ENCODE measurements at places on chromosomes 5 and 9.

DNA sequence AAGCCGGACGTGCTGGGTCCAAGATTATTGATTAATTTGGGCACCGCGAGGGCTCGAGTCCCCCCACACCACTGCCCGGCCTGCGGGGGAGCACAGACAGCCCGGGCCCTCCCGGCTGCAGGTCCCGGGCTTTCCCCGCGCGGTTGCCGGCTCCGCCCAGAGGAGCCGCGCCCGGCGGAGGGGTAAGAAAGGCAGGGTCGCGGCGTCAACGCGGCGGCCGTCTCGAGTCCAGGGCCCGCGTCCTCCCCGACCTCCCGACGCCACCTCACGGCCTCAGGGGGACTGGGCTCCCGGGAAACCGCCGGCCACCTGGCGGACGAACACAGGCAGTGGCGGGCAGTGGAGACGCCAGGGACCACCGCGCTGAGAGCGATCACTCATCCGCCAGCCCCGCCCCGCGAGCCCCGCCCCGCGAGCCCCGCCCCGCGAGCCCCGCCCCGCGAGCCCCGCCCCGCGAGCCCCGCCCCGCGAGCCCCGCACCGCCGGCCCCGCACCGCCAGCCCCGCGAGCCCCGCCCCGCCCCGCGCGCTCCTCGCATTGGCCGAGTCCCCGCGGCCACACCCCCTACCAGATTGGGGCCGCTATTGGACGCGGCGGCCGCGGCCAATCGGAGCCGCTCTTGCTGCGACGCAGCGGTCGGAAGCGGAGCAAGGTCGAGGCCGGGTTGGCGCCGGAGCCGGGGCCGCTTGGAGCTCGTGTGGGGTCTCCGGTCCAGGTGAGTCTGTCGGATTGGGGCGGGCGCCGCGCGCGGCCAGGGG, at the start of gene MRPL41:
Gene MRPL41, plus strand, starts transcription at position 616 of the 758 bp plus-strand sequence. CDS start 203 bp downstream, outside the sequence.
- peak; percentile 86 for DNase-seq

GRCh38 chr9:131640438-131641137, 95.3 kb downstream of the PRRT1B start:
- DNase-seq = peak; percentile 69

DNA sequence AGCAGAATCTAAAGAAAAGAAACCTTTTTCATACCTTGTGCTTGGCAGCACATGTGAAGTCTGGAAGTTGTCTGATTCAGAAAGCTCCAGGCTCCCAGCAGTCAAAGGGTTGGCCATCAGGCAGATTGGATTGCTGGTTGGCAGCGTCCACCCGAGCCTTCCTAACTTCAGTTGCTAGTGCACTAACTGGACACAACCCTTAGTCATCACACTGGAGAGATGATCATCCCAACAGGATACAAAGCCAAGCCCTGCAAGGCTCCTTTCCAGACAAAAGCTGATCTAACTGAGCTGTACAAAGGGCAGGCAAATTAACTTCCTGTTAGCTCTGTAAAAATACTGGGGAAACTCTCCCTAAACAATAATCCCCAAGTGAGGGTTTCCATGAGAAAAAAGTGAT, 185.6 kb downstream of the SNX18 start:
- DNase-seq = peak; percentile 68

DNA sequence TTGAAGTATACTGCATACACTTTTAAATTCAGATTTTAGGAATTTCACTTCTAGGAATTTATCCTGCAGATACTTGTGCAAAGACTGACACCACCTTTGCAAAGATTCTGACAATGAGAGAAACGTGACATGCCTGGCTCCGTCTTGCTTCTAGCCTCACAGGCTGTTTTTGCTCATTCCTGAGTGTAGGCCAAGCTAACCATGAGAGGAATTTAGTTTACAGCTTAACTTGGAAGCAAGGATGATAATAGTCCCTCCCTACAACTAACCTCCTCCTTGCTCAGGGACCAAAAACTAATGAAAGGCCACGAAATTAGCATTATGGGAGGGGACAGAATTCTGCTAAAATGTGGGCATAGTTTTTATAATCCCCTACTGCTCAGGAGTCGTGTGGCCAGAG, 31.1 kb downstream of the C5orf22 start:
- peak; percentile 20 for DNase-seq

GRCh38 chr9:28781481-28781880, 1208.2 kb upstream of the C9orf72 start:
- no peak for DNase-seq

GRCh38 chr5:31688515-31689092, 49.7 kb downstream of the PDZD2 start:
- no peak for DNase-seq

GRCh38 chr9:83284746-83285145, 221.8 kb upstream of the RASEF start:
- no peak for DNase-seq

GRCh38 chr5:177458912-177459350, 12.3 kb downstream of the PRR7 start:
- peak; percentile 36 for DNase-seq

- DNase-seq = no peak
These were observed 351.2 kb upstream of the C9orf72 start for GRCh38 chr9:27924502-27924901.

DNA sequence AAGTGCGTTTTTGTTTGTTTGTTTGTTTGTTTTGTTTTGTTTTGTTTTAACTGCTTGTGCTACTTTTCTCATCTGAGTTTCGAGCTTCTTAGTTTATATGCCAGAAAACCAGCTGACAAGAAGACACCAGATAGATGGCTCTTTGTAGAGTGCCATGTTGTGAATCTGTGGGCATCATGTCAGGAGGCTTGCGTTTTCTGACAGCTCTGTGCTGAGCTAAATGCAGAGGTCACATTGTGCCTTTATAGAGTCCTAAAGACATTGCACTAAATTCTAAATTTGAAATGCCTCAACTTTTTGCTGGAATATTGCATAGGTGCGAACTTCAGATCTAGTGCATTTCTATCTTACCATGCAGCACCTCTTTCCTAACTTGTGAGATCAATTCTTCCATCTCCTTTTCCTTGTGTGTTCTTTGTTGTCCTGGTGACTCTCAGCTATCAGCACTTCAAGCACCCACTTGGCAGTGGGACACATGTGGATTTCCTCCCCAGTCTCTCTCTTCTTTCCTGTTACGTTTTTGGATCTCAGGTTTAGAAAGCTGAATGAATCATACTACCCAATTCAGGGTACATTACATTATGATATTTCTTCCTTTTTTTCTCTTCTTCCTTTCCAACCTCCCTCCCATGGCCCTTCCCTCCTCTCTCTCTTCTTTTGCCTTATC, 379.0 kb upstream of the RPS23 start:
- DNase-seq = no peak

GRCh38 chr5:11642438-11642837, 261.8 kb downstream of the CTNND2 start:
- DNase-seq = no peak

DNA sequence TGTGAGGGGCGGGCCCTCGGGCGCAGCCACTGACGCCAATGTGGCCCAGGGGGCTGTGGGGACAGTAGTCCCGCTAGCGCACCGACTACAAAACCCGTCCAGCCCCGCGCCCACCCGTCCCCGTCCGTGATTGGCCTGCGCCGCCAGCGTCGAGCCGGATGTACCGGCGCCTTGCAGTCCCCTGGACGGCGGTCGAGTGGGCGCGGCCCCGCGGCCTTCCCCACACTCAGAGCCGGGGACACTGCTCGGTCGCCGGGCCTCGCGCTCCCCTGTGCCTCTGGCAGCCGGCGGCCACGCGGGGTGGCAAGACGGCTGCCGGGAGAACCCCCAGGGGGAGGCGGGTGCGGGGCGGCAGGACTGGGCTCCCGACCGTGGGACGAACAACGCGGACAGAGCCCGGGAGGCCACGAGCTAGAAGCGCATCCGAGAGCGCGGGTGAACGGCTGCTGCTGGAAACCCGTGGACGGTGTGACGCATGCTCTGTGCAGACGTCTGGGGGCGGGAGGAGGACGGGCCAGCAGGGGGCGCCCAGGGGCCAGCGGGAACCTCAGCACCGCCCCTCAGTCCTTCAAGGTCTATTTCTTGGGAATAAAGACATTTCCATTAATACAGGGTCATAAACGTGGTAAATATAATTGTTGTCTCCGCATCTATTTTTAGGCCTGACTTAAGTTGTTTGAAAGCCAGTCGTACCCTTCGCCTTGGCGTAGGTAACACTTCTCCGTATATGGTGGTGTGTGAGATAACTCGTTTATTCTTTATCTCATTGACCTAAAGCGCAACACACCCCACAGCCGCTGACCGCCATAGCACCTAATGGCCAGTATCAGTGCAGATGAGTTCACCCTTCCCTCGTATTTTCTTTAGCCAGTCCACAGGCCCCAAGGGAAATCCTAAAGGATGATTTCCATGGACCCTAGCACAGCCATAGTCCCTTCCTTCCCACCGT, 629 bp upstream of the BICD2 start:
- peak; percentile 98 for DNase-seq

GRCh38 chr9:96031366-96031824, 155.9 kb downstream of the ERCC6L2 start:
- DNase-seq = no peak

GRCh38 chr9:88980740-88981203, 10.5 kb upstream of the S1PR3 start:
- DNase-seq = no peak

- DNase-seq = no peak
These were observed 274.2 kb upstream of the TARS1 start for GRCh38 chr5:33166522-33166921.

DNA sequence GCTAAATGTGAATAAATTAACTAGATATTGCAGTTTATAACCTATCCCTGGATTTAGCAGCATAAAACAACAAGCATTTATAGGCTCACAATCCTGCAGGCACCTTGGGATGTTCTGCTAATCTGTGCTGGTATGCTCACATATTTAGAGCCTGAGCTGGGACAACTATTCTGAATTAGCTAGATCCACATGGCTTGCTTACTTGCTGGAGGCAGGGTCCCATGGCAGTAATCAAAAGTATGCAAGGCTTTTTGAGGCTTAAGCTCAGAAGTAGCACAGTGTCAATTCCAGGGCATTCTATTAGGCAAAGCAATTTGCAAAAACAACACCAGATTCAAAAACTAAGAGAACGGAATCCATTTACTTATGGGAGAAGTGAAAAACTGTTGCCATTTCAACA, 745.0 kb upstream of the ACO1 start:
- DNase-seq = no peak

- DNase-seq = peak; percentile 40
These were observed 1.3 kb downstream of the ATP6V1G1 start for GRCh38 chr9:114588651-114589526.

DNA sequence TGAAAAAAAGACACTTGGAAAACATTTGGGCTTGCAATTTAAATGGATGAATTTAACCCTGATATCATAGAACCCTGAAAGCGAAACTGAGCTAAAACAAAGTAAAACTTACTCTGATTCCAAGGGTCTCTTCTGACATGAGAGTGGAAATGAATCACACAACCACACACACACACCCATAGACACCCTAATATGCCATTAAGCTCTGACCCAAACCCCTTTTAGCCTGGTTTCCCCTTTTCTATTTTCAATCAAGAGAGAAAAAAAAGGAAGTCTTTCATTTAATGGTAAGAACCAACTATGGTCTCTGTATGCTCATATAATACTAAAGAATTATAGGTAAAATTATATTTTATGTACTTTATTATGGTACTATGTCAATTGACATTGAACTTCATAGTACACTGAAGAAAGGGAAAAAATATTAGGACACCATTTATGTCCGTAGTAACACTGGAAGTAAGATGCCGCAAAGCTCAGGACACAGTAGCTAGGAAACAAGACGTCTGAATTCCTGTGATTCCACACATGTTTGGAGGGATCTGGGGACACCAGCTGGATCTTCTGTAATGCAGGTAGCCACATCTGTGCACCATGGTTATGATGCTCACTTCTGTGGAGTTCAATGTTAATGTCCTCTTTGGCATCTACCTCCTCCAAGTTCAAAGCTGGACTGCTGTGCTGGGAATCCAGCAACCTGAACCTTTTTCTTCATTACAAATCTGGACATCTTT, 95.8 kb downstream of the PCSK1 start:
- DNase-seq = peak; percentile 44

GRCh38 chr9:13816837-13817236, 497.1 kb downstream of the NFIB start:
- no peak for DNase-seq

GRCh38 chr5:171615705-171616640, 169.6 kb upstream of the SMIM23 start:
- no peak for DNase-seq

- no peak for DNase-seq
These were observed 2.9 kb upstream of the CCDC192 start for GRCh38 chr5:127700237-127700766.

GRCh38 chr9:114000063-114000454, 78.0 kb downstream of the AMBP start:
- DNase-seq = no peak

- no peak for DNase-seq
These were observed 35.2 kb upstream of the IRX4 start for GRCh38 chr5:1917830-1918487.

DNA sequence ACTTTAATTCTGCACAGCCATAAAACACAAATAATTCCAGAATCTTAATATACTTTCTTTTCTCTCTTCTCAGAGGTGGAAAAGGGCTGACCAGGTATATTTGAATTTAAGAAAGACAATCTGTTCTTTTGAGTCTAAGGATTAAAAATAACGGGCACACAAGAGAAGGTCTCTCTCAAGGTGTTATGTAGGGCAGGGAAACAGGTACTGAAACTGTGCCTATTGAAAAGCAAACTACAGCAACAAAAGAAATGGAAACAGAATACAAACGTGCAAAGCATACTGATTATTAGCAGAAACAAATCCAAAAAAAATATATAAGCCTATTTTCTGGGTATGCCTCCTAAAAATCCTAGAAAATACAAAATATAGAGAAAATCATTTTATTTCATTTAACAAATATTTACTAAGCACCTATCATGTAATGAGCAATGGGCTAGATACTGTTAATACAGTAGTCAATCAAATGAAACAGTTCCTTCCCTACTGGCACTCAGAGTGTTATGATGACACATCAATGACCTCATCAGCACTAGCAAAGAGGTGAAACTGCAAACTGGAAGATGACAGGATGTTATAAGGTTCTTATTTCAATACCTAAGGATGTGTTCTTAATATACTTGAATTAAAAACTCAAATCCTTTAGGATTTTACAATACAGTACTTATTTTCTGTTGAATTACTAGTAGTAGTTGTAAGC, 87.7 kb downstream of the AUH start:
- DNase-seq = peak; percentile 57

GRCh38 chr9:80994892-80995291, 694.5 kb downstream of the TLE1 start:
- DNase-seq = peak; percentile 73

DNA sequence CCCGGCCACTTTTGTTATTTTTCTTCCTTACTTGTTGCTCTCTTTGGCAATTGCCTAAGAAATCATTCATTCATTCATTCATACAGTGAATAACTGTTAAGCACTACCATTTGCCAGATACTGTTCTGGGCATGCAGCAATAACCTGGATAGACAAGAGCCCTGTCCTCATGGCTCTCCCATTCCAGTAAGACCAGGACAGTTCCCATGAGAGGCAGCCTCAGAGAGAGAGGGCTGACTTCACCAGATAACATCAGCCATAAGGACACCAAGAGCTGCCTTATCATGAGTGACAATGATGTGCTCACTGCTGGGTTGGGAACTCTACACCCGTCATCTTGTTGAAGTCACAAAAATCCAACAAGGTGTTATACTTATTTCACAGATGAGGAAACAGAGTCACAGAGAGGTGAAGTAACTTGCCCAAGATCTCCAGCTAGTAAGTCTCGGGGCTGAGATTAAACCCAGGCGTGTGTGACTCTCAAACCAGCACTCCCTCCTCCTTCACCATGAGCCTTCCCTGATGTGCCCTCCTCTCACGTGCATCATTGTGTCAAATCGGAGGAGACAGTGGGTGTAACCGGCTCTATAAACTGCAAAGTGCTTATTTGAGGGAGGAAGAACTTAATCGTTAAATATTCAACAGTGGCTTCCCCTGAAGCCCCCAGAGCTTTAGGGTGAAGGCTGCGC, 61.1 kb upstream of the TBC1D2 start:
- DNase-seq = no peak

Measured in choroid plexus epithelial cell (primary cell).